ENCODE measurements at places on chromosomes 6 and 20.

- no peak for DNase-seq
Observed at GRCh38 chr20:37688093-37688492, 5.7 kb upstream of the CTNNBL1 start.

GRCh38 chr6:11814819-11815218 lies 36.2 kb upstream of the ADTRP start:
- no peak for DNase-seq

GRCh38 chr6:156454867-156455266 lies 322.3 kb upstream of the ARID1B start:
- no peak for DNase-seq

- no peak for DNase-seq
Observed at GRCh38 chr6:152184573-152184916, 377.1 kb downstream of the ESR1 start.

DNA sequence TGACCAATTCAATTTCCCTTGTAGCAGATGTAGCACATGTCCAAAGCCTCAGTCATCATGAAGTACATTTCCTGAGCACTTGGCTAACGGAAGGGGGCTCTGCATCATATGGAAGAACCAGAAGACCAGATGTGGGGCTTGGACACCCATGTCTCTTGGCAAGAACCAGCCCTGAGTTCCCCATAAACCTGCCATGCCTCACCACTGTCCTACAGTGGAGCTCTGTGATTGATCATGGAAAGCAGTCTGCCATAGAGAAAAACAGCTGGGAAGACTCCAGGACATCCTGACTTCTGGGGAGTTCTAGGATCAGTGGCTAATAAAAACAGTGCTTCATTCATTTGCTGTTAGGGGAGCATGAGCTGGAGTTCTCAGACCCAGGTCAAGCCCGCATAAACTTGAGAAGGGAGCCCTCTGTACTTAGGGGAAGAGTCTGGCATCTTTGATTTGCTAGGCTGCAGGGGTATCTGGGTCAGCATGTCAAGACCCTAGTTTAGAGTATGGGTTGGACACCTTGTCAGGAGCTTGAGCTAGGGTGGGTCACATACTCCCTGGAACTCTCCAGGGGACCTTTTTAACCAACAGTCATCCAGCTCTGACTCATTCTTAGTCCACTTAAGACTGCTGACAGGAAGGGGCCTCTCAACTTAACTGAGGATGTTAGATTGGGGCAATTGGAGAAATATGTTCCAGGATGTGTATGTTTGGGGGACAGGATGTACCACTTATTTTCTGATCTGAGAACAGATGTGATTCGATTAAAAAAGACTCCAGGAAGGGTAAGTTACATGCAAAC lies 26.3 kb upstream of the TRAM2 start:
- no peak for DNase-seq

Measured in osteoblast (primary cell).